ENCODE measurements at places on chromosomes 13 and 19.

- DNase-seq, result no peak
Measured at GRCh38 chr13:96741779-96742178, 252.5 kb downstream of the OXGR1 start.

- no peak for DNase-seq
Measured at GRCh38 chr13:36370108-36370429, 23.9 kb upstream of the SPART start.

DNA sequence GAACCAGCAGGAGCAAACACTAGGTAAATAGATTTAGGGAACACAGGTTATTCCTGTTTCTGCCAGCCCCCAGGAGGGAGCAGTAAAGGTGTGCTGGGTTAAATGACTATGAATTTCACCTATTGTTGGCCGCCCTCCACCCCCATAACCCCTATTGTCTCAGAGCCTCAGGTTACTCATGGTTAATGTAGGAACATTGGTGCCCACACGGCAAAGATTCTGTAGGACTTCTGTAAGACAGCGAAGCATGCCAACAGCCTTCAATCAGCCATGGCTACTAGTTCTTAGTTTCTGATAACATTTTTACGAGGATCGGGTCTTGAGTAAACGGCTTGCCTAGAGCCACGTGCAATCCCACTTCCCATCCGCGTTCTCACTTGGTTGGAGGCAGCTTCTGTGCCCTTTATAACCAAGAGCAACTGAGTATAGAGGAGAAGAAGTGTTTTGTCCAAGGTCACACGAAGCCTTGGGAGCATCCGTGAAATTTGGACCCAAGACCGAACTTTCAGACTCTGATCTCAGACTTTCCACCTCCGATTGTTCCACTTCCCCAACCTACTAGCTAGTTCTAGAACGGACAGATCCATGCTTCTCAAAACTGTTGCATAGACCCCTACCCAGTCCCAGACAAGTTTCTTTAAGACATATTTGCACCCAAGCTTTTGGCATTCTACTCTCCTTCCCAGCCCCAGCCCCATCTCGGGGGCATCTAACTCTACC lies 5.1 kb upstream of the CACNG8 start:
- no peak for DNase-seq

DNA sequence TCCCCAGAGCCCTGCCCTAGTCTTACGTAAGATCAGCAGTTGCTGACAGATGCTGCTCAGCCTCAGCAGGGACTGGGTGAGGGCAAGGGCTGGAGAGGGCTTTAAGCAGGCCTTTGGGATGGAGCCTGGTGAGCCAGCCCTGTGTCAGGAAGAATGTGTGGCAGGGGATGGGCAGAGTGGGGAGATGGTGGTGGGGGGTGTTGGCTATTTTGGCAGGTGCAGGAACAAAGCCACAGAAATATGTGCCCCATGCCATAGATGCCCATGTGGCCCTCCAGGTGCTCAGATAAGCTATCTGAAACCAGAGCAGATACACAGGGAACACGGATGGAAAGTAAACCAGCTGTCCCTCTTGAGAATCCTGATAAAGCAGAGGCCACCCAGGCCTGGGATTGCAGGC lies 1325.0 kb downstream of the UQCRFS1 start:
- DNase-seq, result no peak

DNA sequence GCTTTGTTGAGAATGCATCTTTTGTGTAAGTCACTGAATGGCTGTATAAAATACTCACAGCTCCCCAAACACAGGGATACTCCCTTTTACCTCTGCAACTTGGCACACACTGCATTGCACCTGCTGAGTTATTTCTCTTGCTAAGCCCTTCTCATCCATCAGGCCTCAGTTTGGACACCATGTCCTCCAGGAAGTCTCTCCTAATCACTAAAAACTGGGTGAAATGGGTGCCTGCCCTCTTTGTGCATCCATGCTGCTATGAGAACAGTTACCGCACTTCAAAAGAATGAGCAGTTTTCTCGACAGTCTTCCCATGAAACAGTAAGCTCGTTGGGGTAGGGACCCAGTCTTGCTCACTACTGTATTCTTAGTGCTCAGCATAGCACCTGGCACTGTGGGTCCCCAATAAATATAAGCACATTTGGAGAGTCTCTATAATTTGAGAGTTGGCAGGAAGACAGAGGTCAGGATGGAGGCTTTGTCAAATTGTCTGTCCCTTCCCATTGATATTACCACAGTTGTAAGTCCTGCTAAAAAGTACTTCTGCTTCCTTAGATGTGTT lies 4.6 kb upstream of the SLC25A30 start:
- DNase-seq, result peak; percentile 23

- DNase-seq, result no peak
Measured at GRCh38 chr19:9782338-9782737, 13.8 kb upstream of the ZNF846 start.
